ENCODE measurements at places on chromosomes 13 and 19. TPM values are rescaled to one million over a fixed set of nuclear protein-coding genes. Genes with fewer than 3 reads are reported as not detected.

PDX1 gene
- total RNA-seq, result 0.12 TPM

IRGQ gene
- total RNA-seq, result 5.8 TPM

RAB11B gene
- total RNA-seq, result 105 TPM

F10 gene
- not detected for total RNA-seq

NKG7 gene
- not detected for total RNA-seq

EID2B gene
- 10.3 TPM for total RNA-seq

MEIS3 gene
- 34.3 TPM for total RNA-seq

SIAH3 gene
- total RNA-seq, result not detected

LILRB5 gene
- total RNA-seq, result 0.02 TPM

Data from A549 treated with RU486 at 1 μM for 4 hours (cell line).